ENCODE measurements at places on chromosomes 4 and X. TPM values are rescaled to one million over a fixed set of nuclear protein-coding genes. Genes with fewer than 3 reads are reported as not detected.

Gene NHS
- total RNA-seq: 6.8 TPM

Gene PPP2R2C
- 0.10 TPM for total RNA-seq

Gene IL1RAPL1
- 4.3 TPM for total RNA-seq

- DNase-seq: no peak
Measured at GRCh38 chr4:120858776-120859175, 63.8 kb downstream of the PRDM5 start.

GRCh38 chr4:1684506-1685234 is 557 bp upstream of the FAM53A start:
- DNase-seq: no peak

Gene NSG1
- total RNA-seq: not detected

Gene GRIA2
- not detected for total RNA-seq

GRCh38 chrX:151081016-151081415 is 95.4 kb upstream of the GPR50 start:
- no peak for DNase-seq

Gene GIMD1
- total RNA-seq: not detected

DNA sequence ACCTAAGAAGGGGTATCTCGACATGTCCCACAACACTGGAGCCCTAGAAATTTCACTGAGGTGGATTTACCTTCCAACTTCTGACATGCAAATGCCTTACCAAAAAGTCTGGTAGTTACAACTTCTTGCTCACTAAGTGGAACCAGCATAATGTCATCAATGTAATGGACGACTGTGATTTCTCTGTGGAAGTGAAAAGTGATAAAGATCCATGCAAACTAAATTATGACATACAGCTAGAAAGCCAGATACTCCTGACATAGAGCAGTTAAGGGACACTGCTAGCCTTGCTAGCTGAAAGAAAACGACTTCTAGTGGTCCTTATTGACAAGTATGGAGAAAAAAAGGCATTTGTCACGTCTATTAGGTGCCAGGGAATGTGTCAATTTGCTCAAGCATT is 191.1 kb downstream of the MAB21L2 start:
- no peak for DNase-seq

GRCh38 chr4:95694411-95694810 is 145.5 kb upstream of the PDHA2 start:
- DNase-seq: no peak

DNA sequence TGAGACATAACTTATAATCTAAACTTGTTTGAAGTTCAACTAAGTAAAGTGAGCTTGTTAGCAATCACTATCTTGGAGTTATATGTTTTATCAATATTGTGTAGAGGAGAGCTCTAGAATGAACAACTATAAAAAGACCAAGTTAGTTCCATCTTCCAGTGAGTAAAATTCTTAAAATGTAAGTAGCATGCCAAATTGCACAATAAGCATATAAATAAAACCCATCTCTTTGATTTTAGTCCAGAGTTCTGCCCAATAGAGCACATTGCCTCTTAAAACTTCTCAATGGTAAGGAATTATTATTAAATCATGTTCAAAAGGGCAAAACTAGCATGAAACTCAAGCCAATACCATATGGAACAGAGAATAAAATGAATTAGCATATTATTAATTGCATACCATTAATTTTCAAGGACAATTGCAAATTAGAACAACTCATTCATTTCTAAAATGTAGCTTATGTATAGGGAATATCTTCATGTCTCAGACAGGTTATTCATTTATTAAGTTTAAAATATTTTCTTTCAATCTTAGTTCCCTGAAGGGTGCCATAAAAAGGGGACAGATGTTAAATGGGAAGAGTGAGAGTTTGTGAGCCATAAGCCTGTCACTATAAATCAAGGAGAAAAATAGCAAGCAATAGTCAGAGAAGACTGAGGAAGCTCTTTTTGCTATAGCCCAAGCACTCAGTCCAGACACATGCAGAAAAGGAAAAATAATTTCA is 507.6 kb downstream of the CENPC start:
- no peak for DNase-seq
